ENCODE measurements at places on chromosomes 16 and 17.

DNA sequence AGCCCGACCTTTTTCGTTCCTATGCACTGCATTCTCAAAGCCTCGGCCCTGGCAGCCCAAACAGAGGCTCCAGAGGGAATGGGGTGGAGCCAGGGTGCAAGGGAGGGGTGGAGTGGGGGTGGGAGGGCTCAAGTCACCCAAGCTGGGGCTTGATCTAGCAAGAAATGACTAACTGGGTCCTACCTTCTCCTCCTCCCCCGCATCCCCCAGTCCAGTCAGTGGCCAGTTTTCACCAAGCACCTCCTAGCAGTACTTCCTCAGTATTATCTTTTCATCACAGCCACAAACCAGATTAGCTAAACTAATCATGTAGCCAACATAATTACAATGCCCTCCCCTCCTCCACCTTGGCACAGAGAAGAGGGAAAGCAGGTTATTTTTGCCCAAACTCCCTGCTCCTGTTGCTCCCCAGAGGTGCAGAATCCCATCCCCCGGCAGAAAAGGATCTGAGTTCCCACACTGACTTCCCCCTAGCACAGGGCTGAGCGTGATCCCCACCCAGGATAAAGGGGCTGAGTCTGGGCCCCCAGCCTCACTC is 2.2 kb downstream of the JUP start:
- no peak for DNase-seq

GRCh38 chr17:40548982-40549685 is 16.1 kb downstream of the CCR7 start:
- DNase-seq: no peak

DNA sequence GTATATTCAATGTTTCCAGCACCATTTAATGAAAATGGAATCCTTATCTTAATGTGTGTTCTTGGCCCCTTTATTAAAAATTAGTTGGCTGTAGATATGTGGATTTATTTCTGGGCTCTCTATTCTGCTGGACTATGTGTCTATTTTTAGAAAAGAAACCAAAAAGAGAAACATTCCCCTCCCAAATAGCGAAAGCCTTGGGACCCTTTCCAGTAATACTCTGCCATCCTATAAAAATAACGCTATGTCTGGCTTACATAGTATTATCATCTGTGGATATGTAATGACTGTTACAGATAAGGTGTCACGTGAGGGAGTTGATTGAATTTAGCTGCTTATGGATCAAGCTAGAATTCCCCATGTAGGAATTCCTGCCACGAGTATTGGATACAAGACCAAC is 279.3 kb upstream of the KIF2B start:
- no peak for DNase-seq

DNA sequence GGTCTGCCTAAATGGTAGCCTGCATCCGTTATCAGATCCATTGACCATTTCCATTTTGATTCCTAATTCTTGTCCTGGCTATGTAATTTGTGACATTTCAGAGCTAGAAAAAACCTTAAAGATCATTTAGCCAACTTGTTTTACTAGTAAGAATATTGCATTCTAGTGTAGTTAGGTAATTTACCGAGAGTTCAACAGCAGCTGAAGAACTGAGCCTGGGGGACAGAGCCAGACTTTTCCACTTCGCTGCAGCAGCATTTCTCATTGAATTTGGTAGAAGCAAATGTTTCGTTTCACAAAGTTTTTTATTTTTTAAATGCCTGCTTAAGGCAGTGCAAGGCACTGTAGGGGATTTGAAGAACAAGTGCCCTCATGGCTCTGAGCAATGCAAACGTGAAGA is 59.2 kb upstream of the MARCHF10 start:
- DNase-seq: no peak

DNA sequence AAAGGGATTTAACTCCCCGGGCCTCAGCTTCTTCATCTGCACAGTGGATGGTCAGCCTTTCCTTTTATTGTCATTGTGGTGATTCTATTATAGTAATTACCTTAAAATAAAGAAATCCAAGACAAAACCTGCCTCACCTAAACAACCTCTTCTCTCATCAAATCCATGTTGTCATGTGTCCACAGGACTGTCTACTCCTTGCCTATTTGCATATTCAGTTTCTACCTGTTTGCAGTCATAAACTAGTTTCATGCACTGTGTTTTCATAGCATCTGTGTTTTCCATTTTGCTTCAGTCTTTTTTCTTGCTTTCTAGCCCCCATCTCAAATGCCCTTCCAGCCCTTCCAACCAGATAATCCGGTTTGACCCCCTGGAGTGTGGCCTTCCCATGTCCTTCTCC is 44.3 kb upstream of the CPNE2 start:
- DNase-seq: no peak

DNA sequence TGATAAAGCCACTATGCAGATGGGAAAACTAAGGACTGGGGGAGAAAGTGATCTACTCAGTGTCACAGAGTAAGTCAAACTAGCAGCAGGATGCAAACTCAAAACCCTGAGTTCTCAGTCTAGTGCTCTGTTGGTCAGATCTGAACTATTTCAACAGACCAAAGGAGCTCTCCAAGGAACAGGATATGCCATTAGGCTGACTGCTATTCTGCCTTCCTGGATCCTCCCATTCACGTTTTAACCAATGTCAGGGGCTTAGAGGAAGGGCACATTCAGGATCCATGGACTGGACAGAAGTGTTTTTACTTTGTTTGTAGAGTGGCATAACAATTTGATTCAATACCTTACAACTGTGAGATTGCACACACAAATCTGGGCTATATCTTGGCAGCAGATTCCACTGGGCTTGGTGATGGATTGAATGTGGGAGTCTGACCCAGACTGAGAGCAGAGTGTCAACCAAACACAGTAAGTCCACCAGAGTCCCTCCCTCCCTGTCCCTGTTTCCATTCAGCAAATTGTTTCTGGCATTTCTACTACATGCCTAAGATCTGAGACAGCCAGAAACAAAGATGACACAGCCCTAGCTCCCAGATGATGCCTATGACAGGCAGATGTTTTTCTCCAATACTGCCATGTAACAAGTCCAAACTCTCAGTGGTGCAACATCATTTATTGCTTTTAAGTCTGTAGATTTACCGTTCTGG is 337.8 kb upstream of the CDH5 start:
- no peak for DNase-seq

GRCh38 chr17:43909537-43910231 is 2.3 kb upstream of the MPP2 start:
- DNase-seq: no peak

DNA sequence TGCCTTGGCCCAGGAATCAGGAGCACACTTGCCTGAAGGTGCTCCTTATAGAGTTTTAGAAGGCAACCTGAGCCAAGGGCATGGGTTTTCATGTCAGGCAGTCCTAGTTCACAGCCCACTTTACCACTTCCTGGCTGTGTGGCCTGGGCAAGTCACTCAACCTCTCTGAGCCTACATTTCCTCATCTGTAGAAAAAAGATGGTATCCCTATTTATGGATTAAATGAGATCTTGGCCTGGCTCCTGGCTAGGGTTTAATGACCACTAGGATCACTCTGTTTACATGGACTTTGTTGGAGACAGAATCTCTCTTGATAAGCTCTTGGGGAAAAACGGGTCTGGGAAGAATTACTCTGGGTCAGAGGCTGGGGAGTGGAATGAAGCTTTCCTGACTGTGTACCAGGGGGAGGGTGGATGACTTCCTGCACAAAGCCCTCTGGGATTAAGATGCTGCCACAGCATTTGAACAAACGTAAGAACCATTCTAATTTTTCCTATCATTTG is 2.3 kb downstream of the MT2A start:
- DNase-seq: no peak

Measured in activated CD4-positive, CD25-positive, alpha-beta regulatory T cell (primary cell).